Ovary (tissue), 10 donors: ENCODE measurements at places on chromosomes 3 and 15. TPM values are rescaled to one million over a fixed set of nuclear protein-coding genes. Genes with fewer than 3 reads are reported as not detected.

DNA sequence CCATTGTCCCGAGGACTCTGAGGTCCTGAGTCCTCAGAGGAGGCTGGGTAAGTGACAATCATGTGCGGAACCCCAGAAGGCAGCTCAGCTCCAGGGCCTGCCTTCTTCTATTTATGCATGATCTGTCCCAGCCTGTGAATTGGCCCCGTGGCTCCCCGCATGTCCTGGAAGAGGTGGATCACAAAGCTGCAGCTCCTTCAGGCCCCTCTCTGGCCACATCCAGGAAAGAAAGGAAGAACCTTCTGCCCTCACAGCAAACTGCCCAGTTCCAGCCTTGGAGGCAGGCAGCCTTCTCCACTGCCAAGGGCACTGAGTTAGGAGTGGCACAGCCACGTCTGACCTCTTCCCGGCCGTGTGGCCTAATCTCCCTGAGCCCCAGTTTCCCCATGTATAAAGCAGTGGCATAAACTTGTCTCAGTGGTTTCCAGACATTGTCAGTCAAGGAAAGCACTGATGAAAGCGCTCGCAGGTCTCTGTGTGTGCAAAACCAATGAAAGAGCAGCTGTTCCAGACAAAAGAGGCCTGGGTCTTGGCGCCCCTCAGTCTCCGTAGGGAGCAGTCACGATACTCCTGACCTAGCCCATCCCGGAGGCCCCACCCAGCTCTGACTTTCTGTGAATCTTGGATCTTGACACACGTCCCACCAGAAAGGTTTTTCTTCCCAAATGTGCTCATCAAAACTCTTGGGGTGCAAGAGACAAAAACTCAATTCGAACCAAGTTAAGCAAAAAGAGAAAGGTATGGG lies 497.3 kb downstream of the SHQ1 start:
- no peak overlapping the region for H3K27ac ChIP-seq
- H3K36me3 ChIP-seq, result no peaks in the 10 kb centered on the region
- DNase-seq, result no peak
- H3K4me1 ChIP-seq, result no peaks in the 10 kb centered on the region

PXK gene
- 25.0 TPM for total RNA-seq

DNA sequence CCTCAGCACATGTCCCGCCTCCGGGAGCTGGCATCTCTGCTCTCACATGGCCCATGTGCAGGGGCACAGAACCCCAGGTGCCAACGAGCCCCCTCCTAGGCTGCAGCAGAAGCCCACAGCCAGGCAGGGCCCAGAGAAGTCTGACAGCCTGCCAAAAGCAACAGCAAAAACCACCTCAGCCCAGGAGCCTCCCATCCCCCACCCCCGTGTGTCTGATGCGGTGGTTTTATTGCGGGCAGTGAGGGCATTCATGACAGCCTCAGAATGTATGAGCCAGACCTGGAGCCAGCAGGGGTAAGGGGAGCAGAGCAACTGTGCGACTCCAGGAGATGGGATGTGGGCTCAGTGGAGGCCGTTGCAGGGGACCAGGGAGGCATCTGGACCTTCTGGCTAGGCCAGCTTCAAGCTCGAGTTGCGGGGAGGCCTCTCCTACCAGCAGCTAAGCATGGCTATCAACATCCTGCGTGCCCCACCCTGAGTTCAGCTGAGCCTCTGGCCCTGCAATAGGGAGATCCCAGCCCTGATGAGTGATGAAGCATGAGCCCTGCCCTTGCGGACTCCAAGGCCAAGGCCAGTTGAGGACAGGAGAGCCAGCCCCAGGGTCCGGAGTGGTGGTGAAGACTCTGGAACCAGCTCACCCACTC lies 52.5 kb downstream of the CYP11A1 start:
- H3K27me3 ChIP-seq, result no peaks in the 10 kb centered on the region
- H3K36me3 ChIP-seq, result no peaks in the 10 kb centered on the region
- H3K4me3 ChIP-seq, result no peak overlapping the region
- no peak for DNase-seq
- peaks cover 16% of the 10 kb centered on the region for H3K4me1 ChIP-seq

NR2E3 gene
- total RNA-seq, result 0.69 TPM

PLCB2 gene
- total RNA-seq, result 1.9 TPM

DNA sequence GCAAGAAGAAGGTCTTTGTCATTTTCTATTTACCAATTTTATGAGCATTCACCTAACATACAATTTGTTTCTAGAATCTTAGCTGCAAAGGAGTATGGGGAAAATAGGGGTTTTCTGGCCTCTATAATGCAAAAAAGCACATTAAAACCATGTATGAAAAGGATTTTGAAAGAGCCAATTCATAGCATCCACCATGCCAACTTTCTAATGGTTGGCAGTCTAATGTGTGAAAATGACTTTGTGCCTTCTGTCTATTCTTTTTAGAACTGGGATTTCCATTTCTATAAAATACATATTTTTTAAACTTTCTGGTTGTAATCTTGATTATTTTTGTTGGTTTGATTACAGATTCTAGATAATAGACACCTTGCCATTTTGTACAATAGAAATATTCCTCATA lies 333.7 kb upstream of the CNTN6 start:
- no peaks in the 10 kb centered on the region for H3K4me1 ChIP-seq
- H3K27me3 ChIP-seq, result no peaks in the 10 kb centered on the region
- no peak for DNase-seq

C3orf85 gene
- total RNA-seq, result not detected

- no peaks in the 10 kb centered on the region for H3K4me1 ChIP-seq
- DNase-seq, result no peak
- no peaks in the 10 kb centered on the region for H3K36me3 ChIP-seq
- H3K27me3 ChIP-seq, result no peaks in the 10 kb centered on the region
- no peak overlapping the region for H3K4me3 ChIP-seq
These were observed 60.4 kb downstream of the GTF2E1 start for GRCh38 chr3:120802916-120803315.

- no peak overlapping the region for H3K27ac ChIP-seq
- no peak overlapping the region for H3K4me3 ChIP-seq
- no peaks in the 10 kb centered on the region for H3K27me3 ChIP-seq
- no peaks in the 10 kb centered on the region for H3K36me3 ChIP-seq
- DNase-seq, result no peak
These were observed 70.8 kb upstream of the PRR20G start for GRCh38 chr3:127358641-127359040.

GRCh38 chr3:129690406-129690805 lies 83.9 kb upstream of the PLXND1 start:
- no peak for DNase-seq
- H3K4me1 ChIP-seq, result peaks cover 5% of the 10 kb centered on the region
- no peaks in the 10 kb centered on the region for H3K27me3 ChIP-seq

GPR27 gene
- total RNA-seq, result 6.1 TPM

PPM1L gene
- total RNA-seq, result 10.5 TPM

- no peaks in the 10 kb centered on the region for H3K36me3 ChIP-seq
- no peak for DNase-seq
- no peak overlapping the region for H3K27ac ChIP-seq
- no peaks in the 10 kb centered on the region for H3K27me3 ChIP-seq
- peaks cover 2% of the 10 kb centered on the region for H3K4me1 ChIP-seq
- no peak overlapping the region for H3K4me3 ChIP-seq
These were observed 10.6 kb upstream of the SLC6A1 start for GRCh38 chr3:10981961-10982360.

DNA sequence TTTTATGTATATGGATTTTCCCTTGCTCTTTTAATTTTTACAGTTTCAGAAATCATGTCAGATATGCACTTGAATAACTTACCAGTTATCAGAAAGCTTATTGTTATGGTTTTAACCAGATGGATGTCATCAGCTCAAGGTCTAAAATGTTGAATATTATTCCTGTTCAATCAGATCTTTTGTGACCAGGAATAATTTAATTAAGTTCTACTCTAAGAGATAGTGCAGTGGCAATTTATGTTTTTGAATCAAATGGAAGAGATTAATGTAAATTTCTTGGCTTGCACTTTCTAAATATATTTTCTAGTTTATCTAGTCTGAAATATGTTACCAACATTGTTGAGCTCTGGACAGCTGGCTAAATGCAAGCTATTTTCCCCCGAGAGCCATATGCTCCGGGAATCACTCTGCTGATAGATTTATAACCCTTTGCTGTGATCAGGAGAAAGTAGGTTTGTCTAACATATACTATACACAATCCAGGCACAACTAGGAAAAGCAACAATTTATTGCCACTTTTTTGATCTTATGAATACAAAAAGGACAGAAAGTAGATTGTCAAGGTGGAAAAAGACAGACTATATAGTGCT lies 76.8 kb upstream of the CD96 start:
- no peak for DNase-seq
- no peaks in the 10 kb centered on the region for H3K4me1 ChIP-seq
- no peak overlapping the region for H3K4me3 ChIP-seq
- H3K27ac ChIP-seq, result no peak overlapping the region

GRCh38 chr3:141537856-141538255 lies 51.0 kb downstream of the RASA2 start:
- H3K4me1 ChIP-seq, result peaks cover 2% of the 10 kb centered on the region
- no peaks in the 10 kb centered on the region for H3K27me3 ChIP-seq
- H3K4me3 ChIP-seq, result no peak overlapping the region
